Activated CD4-positive, alpha-beta T cell treated with anti-CD3 and anti-CD28 coated beads for 4 hours (primary cell): ENCODE measurements at places on chromosomes 3 and 15.

DNA sequence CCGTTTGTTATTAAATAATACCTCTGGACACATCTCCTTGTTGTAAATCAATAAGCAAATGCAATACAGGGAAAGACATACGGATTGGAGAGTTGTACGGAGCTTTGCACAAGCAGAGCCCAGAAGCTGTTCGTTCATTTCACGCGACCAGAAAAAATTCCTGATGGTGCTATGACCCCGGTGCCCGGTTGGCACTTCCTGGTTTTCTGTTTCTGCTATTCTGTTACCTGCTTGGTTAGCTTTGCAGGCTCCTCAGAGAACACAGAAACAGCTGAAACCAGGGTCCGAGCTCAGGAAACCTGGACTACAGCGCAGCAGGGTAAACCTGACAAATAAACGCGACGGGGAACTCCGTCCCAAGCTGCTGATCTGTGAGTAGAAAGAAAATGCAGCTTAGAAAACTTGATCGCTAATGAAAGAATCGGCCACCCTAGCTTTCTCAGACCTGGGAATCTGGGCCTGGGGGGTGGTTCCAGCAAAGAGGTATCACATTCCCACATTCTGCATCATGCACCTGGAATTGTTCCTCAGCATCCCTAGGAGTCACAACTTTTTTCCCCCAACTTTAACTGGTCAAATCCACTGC is 845 bp downstream of the CNTN3 start:
- no peak for DNase-seq

- DNase-seq: no peak
Observed at GRCh38 chr3:8525893-8526292, 24.3 kb downstream of the LMCD1 start.

GRCh38 chr15:77634266-77634962 is 1.7 kb upstream of the LINGO1 start:
- peak; percentile 28 for DNase-seq

DNA sequence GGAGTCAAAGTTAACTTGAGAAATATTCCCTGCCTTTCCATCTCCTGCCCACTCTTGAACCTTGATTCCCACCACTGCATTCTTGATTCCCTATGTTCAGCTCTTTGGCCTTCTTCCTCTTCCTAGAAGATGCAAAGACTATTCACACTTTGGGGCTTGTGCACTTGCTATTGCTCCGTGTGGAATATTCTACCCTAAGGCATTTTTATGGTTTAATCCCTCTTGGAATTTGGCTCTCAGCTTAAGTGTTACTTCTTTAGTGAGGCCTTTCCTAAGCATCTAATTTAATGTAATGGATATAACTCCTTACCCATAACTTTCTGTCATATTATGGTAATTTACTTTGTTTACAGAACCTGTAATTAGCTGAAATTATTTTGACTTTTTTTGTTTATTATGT is 318.9 kb upstream of the COL8A1 start:
- no peak for DNase-seq

DNA sequence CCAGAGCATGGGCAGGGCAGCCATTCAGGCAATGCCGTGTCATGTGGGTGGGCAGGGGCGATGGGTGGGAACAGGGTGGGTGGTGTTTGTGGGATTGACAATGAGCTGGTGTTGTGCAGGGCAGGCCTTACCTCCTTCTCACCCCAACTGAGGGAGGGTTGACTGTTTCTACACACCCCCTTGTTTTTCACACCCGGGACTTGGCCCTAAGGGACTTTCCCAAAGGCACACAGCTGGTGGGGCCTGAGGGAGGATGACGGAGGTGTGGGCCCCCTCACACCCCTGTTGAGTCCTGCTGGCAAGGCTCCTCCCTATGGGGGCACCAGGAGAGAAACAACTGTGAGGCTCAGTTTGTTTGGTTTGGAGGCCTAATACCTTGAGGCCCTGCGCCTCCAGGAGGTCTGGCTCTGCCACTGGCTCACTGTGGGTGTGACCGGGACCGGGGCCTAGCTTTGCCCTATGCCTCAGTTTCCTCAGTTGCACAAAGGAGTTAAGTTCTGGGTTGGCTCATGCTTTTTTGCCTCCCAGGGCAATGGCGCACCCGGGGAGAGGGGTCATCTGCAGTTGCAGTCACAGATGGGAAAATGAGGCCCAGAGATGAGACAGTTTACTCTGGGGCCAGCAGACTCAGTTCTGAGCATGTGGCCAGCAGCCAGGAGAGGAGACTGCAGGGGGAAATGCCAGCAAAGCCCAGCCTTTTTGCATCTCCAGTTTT is 5.1 kb upstream of the DNAH1 start:
- DNase-seq: peak; percentile 10

DNA sequence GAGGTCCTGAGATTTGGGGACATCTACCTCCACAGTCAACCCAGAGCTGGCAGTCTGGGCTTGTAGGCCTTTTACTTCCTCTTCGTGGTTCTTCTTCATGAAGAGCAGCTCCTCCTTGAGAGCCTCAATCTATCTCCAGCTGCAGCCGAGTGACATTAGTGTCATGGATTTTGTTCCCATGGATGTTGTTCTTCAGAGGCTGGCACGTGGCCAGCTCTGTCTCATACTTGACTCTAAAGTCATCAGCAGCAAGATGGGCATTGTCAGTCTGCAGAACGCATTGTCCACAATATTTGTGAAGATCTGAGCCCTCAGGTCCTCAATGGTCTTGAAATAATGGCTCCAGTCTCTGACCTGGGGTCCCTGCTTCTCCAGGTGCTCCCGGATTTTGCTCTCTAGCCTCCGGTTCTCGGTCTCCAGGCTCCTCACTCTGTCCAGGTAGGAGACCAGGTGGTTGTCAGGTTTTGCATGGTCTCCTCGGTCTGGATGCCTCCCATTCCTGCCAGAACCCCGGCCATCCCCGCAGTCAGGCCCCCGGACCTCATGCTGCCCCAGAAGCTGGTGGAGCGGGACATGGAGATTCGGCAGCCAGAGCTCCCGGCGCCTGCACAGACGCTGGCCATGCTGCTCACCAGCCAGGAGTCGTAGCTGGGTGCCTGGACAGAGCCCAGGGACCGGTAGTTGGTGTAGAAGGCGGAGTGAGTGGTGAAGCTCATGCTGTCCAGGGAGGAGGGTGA is 3.4 kb upstream of the CCNL1 start:
- no peak for DNase-seq

DNA sequence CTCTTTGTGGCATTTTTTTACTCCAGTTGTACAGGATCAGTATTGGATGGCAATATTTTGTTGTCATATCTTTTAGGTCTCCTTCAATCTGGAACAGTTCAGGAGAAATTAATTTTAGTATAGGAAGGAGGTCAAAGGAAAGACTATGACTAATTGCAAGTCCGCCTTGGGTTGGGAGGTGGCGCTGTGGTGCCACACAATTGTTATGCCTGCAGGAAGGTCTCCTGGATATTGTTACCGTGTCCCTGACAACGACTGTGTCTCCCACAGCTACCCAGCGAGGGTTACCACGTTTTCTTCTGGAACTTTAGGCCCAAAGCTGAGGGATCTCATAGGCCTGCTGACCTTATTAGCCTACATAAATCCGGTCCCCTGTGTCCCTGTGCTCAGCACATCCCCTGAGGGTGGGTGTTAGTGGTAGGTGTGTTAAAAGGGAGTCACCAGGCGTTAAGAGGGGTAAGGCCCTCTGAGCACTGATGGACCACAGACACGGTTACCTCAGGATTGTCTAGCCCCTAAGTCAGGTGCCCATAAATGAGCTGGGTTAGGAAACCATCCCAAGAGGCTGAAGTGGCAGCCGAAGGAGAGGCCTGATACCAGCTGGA is 31.5 kb downstream of the KCNAB1 start:
- peak; percentile 44 for DNase-seq

- DNase-seq: no peak
Observed at GRCh38 chr3:169940470-169941181, 26.0 kb upstream of the SEC62 start.

DNA sequence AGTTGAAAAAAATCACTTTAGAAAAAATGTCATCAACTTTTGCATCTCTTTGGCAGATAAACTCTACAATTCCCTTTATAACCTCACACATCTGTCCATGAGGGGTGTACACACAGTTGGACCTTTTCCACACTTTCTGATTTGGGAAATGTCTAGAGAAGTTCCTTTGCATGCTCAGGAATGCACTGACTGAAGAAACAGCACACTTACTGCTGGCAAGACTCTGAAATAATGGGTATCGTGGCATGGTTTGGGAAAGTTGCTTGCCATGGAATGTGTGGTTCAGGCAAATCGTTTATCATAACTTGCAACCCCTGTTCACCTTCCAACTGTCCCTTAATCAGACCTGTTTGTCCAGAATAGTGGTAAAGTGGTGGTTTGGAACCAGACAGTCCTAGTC is 135.3 kb upstream of the TGFBR2 start:
- DNase-seq: no peak

GRCh38 chr3:13134166-13134878 is 61.1 kb upstream of the IQSEC1 start:
- DNase-seq: no peak

DNA sequence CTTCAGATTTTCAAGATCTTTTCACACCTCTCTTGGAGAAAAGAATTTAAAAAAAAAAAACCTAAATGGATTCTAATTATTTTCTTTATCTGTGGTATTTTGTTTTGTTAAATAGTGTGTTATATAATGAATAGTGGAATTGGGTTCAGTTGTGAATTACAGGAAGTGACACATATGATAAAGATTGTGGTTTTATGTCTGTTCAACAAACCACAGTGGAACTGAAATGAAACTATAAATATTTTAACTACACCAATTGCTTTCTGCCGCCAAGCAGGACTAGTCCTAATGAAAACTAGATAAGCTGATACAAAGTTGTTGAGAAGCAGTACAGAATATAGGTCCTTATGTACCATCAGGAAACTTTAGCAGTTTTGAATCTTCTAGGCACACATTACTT is 121.6 kb downstream of the UBE2E2 start:
- DNase-seq: no peak

DNA sequence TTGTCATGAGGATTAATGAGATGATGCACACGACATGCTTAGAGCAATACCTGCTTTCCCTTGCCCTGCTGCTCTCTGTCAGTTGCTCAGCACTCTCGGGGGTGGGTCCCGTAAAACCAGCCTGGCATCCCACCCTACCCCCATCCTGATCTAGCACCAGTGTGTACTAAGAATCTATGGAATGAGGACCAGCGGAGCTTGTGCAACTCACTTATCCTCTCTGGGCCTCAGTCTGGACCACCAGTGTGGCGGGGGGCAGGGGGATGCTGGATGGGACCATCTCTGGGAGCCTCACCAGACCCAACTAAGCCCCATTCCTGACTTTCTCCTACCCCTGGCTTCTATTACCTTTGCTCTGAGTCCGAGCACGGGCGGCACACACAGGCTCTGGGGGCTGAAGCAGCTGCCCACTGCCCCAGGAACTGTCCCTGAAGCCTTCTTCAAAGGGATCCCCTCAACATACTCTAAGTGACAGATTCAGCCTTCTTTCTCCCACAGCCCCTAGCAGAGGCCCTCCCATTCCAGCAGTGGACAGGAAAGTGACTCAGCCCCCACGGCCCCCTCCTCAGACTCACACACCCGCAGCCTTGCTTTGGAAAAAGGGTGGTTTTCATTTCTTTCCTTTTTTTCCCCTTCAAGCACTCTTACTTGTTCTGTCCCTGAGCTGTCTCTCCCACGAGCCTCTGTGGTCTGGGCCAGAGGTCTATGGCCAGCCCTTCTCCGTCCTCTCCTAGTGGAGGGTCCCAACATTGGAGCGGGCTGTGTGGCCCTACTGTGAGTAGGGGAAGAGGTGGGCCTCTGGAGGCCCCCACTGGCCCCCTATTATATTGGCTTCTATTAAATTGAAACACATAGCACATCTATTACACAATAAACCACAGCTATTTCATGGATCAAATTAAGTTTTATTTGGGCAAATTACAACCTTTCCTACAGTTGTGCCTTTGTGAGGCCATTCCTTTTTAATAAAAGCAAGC is 100.3 kb downstream of the SMAD6 start:
- no peak for DNase-seq

- DNase-seq: no peak
Observed at GRCh38 chr3:194030372-194030771, 105.6 kb upstream of the HES1 start.

DNA sequence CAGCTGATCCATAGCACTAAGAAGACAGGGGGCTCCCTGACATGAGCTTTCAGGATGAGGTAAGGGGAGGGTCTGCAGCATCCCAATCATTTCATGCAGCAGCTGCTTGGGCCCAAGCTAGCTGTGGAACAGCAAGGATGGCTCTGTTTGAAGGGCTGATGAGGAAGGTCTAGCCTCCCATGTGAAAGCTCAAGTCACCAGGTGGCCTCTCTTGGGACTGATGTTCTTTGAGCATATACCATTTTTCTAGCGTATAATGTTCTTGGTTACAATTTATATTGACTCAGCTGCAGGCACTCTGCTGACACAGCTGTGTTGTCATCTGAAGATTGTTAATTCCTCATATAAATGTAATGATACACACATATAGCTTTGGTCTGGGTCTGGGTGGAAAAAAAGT is 87.0 kb downstream of the CD200R1L start:
- DNase-seq: no peak

DNA sequence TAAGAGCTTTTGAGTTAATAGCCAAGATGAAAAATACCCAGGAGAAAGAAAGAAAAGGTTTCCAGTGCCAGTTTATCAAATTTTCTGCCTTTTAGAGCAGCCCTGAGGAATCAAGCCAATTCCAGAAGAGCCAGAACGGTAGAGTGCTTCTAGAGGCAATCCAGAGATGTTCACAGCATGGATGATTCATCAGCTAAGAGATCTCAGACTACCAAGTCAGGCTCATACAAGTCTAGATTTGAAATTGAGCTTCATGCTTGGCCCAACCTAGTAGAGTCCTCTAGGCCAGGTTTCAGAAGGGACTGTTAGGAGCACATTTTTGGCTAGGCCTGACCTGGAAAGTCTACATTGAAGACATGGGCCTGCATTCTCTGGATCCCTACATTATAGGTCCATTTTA is 15.5 kb downstream of the WDR48 start:
- DNase-seq: no peak

- no peak for DNase-seq
Observed at GRCh38 chr3:117054556-117054955, 345.0 kb downstream of the TUSC7 start.

GRCh38 chr3:155843569-155843968 is 10.7 kb downstream of the SLC33A1 start:
- no peak for DNase-seq

- no peak for DNase-seq
Observed at GRCh38 chr15:78301326-78301725, 1.9 kb upstream of the SKIC8 start.

DNA sequence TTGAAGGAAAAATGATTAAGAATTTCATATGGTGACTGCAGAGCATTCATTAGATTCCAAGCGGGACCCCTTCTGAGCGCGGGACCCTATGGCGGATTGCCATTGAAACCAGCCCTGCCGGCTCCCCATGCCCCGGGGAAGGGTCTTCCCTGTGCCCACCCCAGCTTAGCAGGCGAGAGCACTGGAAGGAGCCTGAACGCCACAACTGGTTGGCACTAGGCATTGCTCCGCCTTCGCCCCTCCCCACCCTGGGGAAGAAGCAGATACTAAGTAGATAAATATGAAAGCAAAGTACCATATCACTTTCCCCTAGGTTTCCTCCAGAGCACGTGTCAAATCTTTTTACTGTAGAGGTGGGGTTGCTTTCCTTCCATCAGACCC is 70.7 kb downstream of the CYP19A1 start:
- no peak for DNase-seq
